ENCODE measurements at places on chromosomes 7 and 10.

- DNase-seq = peak; percentile 82
Observed at GRCh38 chr10:89029785-89030437, 39.3 kb downstream of the FAS start.

DNA sequence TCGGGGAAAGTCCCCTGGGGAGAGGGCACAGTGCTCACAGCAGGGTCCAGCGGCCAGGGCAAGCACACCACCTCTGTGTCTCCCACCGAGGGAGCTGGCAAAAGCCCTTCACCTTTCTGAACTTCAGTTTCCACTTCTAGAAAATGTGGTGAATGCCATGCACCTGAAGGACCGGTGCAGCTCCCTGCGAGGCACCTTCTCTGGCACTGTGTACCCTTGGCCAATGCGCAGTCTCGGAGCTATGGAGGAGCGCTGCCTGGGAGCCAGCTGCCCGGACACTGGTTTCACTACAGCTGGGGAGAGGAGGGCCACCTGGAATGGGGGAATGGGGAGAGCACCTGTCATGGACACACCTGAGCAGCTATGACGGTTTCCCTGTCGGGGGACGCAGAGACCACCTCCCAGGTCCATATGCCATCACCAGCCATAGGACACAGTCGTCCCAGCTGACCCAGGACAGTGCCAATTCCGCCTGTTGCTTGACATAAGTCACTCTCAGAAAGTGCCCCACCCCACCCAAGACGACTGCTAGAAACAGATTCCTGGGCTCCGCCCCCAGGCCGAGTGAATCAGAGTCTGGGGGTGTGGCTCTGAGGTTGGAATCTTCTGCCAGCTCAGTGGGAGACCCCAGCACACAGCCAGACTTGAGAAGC, 16.8 kb downstream of the RASGEF1A start:
- peak; percentile 35 for DNase-seq

GRCh38 chr10:103829278-103829677, 26.1 kb downstream of the SH3PXD2A start:
- no peak for DNase-seq

DNA sequence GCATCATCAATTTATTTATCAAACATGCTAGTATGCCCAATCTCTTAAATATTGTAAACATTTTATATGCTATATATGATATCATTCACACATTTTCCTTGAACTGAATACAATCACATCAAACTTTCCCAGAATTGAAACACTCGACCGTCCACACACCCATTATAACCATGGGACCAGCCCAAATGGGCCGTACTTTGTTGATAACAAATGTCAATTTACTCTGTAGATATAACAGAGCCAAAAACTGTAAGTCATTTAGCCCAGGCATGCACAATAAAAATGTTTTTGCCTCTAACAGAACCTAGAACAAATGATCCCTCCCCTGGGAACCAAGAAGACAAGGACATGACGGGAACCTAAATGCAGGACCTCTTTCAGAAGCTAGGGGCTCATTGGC, 683 bp upstream of the ANKRD22 start:
- DNase-seq = peak; percentile 36

- no peak for DNase-seq
Observed at GRCh38 chr7:93015101-93015778, 102.5 kb downstream of the SAMD9 start.

- no peak for DNase-seq
Observed at GRCh38 chr10:120891365-120891764, 40.2 kb downstream of the WDR11 start.

DNA sequence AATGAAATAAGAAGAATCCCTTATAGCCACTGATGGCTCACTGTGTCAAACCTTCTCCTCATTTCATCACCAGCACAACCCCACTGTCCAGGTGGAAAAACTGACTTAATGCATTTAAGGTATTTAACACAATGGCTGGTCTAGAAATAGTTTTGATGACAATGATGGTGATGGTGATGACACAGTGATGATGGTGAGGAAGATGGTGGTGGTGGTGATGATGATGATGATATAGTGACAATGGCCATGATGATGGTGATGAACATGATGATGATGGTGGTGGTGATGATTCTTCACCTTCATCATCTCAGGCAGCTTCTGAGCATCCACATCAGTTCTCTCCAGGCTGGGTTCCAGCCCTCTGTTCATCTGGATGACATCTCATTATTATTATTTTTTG, 186.6 kb downstream of the TCERG1L start:
- no peak for DNase-seq

GRCh38 chr7:16078076-16078952, 343.0 kb downstream of the CRPPA start:
- DNase-seq = peak; percentile 68

DNA sequence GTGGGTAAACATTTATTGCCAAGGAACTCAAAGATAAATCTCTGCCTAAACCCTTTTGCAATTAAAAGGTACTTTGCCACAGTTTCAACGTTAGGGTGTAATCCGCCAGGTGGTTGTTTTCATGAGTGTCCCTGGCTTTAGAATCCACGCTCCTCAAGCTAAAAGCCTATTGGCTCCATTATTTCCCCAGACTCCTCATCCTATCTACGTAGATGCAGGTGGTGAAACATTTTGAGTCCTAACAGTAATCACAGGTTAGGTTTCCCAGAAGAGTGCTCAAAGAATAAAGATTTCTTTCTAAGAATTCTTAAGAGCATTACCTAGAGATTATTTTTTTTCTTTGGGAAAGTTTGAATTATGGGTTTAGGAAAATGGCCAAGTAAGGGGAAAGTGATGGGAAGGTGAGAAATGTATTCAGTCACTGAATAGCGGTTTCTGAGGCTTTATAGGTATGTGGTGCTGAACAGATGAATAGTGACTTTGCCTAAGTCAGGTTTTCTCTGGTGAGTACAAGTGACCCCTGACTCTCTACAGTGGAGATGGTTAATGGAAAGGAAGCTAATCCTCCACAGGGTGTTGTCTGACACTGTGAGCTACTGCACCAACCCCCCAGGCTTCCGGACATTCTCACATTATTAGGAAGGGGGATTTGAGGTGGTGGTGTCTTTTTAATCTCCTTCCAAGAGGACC, 60.2 kb downstream of the NRP1 start:
- DNase-seq = no peak

- no peak for DNase-seq
Observed at GRCh38 chr10:31383810-31384588, 65.0 kb downstream of the ZEB1 start.

DNA sequence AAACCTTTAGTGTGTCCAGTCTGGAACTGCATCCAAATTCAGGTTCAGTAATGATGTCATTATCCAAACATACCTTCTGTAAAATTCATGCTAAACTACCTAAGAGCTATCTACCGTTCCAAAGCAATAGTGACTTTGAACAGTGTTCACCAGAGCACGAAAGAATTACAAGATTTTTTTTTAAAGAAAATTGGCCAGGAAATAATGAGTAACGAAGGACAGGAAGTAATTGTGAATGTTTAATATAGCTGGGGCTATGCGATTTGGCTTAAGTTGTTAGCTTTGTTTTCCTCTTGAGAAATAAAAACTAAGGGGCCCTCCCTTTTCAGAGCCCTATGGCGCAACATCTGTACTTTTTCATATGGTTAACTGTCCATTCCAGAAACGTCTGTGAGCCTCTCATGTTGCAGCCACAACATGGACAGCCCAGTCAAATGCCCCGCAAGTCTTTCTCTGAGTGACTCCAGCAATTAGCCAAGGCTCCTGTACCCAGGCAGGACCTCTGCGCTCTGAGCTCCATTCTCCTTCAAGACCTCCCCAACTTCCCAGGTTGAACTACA, 694 bp upstream of the FAS start:
- peak; percentile 85 for DNase-seq

DNA sequence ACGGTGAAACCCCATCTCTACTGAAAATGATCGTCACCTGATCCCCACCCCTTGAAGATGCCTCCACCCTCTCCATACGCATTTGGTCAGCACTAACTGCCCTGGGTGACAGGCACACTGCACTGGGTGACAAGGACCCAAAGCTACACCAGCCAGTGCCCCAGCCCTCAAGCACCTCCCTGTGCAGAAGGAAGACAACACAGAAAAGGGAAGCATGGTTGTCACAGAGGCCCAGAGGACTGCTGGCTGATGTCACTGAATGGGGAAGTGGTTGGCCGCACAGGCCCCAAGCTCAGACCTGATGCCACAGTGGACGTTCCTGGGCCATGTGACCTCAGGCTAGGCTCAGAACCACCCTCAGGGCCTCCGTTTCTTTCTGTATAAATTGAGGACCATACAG, 4.2 kb upstream of the PILRA start:
- peak; percentile 99 for DNase-seq

GRCh38 chr10:105974803-105975456, 1189.6 kb downstream of the SORCS1 start:
- DNase-seq = peak; percentile 17

- DNase-seq = no peak
Observed at GRCh38 chr7:108307194-108307593, 149.0 kb downstream of the NRCAM start.

DNA sequence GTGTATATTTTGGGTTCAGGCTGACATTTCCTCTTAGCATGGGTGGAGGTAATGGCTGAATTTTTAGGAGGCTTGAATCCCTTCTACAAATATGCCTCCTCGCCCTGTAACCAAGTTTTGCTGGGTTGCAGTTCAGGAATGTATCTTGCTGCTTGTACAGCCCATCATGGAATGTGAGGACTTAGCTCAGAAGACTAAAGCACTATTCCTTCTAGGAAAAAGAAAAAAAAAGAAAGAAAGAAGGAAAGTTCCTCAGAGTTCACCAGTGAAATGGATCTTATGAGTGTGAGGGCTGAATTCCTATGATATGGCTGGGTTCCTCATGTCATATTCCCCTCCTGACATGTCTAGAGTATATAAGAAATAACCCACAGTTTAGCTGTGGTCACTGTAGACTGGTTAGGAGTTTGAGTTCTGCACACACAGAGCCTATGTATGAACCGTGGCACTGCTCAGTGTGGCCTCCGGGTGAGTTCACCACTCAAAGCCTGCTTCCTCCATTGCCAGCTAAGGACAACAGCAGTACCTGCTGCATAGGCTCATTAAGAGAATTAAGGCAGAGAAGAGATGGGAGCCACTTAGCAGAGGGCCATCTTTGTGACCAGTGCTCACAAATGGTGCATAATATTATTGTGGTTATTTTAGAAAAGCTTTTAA, 114.0 kb downstream of the TACC2 start:
- no peak for DNase-seq

DNA sequence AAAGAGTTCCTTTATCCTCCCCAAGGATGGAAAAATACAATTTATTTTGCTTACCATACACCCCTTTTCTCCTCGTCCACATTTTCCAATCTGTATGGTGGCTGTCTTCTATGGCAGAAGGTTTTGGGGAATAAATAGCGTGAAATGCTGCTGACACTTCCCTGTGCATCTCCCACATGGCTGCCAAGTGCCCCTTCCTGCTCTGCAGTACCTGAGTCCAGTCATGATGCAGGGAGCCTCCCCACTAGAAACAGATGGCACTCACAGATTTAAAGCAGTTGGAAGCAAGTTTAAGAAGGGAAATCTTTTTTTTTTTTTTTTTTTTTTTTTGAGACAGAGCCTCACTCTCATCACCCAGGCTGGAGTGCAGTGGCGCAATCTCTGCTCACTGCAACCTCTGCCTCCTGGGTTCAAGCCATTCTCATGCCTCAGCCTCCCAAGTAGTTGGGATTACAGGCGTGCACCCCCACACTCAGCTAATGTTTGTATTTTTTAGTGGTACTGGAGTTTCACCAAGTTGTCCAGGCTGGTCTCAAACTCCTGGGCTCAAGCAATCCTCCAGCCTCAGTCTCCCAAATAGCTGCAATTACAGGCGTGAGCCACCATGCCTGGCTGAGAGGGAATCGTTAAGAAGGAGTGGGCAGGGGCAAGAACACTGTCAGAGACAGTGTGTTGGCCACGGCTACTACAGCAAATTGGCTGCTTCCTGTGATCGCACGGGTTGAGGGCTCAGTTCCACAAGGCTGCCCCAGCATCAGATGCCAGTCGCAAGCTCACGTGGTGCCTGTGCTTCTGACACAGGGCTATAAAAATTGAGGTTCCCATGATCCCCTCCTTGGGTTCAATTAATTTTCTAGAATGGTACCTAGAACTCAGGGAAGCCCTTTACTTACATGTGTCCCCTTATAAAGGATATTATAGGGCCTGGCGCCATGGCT, 5.3 kb upstream of the PILRA start:
- DNase-seq = peak; percentile 49

DNA sequence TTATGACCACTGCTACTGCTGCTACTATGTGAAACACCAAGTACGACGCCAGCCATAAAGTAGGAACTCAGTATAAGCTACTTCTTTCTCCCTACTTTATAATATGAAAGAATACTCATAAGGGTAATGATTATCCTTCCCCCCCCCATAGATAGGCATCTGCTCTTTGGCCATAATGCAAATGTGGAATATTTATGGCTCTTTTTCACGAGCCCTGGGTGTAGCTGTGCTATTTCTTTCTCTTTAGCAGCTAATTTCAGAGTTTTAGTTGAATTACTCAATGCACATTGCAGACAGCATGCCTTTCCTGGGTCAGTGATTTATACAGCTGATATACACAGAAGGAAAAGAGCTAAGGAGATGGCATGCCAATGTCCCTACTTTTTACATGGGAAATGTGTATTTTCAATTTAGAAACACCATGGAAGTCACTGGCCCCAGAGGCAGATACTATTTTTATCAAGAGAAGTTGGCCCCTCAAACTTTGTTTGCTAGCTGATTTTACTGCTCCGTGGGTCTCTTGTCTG, 234.1 kb upstream of the KIAA1217 start:
- no peak for DNase-seq

GRCh38 chr10:79947083-79947415, 1.9 kb downstream of the SFTPD start:
- DNase-seq = no peak

DNA sequence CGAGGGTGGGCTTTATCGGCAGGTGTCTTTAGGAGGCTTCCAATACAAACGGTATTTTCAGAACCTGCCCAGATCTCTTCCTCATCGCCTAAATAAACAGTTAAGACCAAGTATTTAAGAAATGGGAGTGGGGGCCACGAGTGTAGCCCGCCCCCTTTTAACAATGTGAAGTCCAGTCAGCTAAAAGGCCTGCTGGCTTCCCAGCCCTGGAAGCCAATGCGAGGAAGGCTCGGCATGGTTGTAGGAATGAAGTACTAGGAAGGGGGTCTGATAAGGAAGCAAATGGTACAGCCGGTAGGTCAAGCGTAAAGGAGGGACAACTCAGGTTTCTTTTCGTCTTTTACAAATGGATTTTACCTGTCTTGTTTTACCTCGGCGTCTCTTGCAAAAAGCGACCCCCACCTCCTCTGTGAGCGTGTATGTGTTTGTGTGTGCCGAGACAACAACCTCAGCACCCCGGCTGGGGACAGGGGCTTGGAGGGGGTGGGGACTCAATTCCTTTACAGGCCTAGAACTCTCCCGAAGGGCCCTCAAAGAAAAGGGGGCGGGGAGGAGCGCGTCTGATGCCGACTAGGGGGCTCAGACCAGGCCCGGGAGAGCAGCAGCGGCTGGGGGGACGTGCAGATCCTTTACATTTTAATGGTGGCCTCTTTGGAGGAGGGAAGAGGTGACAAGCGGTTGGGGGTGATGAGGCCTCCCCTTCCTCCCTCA, 147.6 kb downstream of the GPR85 start:
- no peak for DNase-seq

- DNase-seq = no peak
Observed at GRCh38 chr7:103888603-103889153, 100.8 kb downstream of the RELN start.
